ENCODE measurements at places on chromosomes 7 and 10.

DNA sequence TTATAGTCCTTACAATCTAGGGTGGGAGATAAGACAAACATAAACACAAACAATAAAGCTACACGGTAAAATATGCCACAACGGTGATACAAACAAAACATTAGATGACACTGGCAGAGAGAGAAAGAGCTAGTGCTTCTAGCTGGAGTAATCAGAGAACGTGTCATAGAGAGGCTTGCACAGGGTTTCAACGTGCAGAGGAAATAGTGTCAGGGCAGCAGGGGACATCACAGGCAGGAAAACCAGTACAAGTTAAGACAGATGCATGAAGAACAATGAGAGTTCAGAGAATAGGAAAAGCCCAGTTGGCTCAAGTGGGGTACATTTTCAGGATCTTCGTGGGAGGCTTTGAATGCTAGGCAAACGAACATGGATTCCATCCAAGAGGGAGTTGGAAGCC, 91.4 kb downstream of the ZNF438 start:
- no peak for DNase-seq

DNA sequence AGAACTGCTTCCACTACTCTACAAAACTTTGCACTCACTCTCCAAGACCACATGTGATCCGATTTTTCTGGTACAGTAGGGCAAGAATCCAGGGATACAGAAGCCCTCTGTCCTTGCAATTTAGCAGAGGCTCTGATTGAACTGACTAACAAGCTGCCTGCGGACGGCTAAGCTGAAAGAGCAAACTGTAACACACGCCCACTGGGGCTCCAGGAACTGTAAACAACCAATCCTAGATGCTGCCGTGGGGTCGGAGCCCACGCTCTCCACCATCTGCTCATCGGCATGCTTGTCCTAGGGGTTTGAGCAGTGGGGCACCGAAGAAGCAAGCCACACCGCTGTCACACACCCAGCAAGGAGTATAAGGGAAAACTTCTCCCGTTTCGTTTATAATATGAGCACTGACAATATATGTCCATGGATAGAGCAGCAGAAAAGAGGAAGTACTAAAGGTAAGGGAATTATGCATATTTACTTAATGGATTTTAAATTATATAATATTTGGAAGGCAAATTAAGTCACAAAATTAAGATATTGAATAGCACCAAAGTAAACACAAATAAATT, 634.4 kb upstream of the POT1 start:
- DNase-seq: no peak

GRCh38 chr10:58014436-58014835, 253.3 kb downstream of the IPMK start:
- no peak for DNase-seq

- DNase-seq: no peak
Measured at GRCh38 chr10:70492786-70493659, 14.5 kb downstream of the PALD1 start.

DNA sequence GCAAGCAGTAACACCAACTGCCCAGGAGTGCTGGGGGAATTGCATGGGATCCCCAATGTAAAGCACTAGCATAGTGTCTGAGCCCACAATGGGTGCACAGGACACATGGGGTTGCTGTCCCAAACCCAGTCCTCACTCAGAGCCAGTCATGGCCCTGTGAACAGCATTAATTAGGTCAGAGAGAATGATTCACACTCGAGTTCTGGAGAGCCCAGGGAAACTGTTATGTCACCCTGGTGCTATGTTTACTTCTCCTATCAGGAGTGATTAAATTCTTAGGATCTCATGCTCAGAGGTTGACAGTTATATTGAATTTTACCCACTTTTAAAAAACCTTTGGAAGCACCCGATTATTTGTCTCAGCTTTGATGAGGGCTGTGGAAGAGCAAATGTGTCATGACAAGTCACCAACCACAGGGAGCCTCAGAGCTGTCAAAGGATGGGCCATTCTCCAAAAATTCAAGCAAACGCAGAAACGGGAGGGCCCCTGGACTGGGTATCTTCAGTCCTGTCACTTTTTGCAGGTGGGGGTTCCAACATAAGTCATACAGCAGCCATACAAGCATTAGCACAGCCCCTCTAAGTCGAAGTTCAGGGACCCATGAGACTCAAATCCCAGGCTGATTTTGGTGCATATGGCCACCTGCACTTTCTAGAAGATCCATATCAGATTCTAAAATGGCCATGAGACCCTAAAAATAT, 1.3 kb upstream of the RASSF4 start:
- no peak for DNase-seq

DNA sequence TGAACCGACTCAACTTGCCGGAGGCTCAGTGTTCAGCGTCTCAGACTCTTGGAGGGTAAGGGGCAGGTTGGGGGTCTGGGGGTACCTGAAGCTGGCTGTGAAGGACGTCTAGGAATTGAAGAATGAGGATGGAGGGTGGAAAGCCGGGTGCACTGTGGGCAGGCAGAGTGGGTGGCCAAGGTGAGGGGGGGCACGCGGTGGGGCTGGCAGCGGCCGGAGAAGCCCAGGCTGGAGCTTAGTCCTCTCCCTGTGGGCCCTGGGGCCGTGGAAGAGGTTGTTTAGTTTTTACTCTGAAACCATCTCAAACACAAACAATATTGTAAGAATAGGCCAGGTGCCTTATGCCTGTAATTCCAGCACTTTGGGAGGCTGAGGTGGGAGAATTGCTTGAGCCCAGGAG, 83.4 kb downstream of the UNCX start:
- DNase-seq: no peak

DNA sequence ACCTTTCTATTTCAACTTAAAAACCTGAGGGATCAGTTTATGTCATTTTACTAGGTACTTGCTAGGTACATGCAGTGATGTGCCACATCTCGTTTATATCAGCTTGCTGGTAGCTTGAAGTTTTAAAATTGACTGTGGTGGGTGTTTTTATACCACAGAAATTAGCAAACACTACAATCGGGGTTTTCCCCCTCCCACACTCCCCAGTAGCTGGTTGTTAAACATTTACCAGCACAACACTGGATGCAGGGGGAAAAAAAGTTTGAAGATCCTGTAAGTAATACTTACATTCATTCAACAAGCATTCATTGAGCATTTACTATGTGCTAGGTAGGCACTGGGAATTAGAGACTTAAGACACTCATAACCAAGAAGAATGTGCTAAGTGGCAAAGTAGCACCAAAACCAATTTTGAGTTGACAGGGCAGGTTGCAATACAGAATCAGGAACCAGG, 32.6 kb downstream of the USP6NL start:
- DNase-seq: no peak

GRCh38 chr10:78690354-78691111, 378.2 kb upstream of the ZMIZ1 start:
- no peak for DNase-seq

- DNase-seq: no peak
Measured at GRCh38 chr7:49513911-49514310, 259.5 kb upstream of the VWC2 start.

- DNase-seq: no peak
Measured at GRCh38 chr10:55200020-55200419, 399.0 kb upstream of the PCDH15 start.

GRCh38 chr7:48154792-48155413, 16.4 kb upstream of the ABCA13 start:
- DNase-seq: no peak

- peak; percentile 69 for DNase-seq
Measured at GRCh38 chr10:90947030-90947960, 26.4 kb upstream of the ANKRD1 start.

- DNase-seq: no peak
Measured at GRCh38 chr7:120720317-120720716, 137.6 kb downstream of the TSPAN12 start.

DNA sequence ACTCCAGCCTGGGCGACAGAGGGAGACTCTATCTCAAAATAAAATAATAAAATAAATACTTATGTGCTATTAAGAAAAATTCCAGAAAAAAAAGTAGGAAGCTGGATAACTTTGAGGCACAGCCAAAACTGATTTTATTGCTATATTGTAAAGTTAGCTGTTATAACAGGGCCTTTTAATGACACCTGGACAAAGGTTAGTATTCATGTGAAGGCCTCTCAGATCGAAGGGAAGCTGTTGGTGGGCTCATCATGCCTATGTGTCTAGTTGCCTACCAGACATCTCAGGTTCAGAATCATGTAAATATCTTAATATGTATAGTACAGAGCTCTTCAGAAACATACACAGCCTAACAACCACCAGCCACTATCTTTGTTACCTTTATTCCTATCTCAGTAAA, 143.0 kb downstream of the LCOR start:
- DNase-seq: no peak

DNA sequence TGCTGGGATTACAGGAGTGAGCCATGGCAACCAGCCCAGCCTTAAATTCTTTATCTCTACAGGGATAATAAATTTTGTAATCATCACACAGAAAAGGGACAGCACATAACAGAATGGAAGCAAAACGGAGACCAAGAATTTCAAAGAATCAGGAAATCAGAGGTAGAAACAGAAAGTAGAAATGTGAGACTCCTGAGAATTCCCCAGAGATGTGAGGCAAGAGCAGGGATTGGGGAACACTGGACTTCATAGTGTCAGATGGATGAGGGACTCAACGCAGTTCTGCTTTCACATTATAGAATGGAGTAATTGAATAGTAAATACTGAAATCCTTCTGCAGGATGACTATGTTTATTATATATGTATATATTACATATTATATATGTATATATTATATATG, 52.5 kb upstream of the MPP7 start:
- no peak for DNase-seq

DNA sequence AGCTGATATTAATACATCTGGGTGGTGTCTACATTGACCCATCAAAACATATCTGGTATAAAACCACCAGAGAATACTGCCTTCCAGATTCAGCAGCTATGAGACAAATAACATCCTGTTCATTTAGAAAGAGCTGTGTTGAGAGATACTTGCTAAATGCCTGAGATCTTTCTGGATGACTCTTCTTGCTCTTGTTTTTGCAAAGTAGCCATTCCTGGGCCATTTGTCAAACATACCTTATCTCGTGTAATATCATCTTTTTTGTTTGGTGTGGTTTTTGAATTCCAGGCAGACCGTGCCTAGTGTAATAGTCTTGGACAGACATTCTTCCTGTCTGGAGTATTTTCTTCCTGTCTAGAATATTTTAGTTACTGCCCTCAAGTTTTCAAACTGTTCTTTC, 74.7 kb upstream of the PRR15 start:
- no peak for DNase-seq

GRCh38 chr7:55104712-55105433, 86.1 kb downstream of the EGFR start:
- DNase-seq: no peak

DNA sequence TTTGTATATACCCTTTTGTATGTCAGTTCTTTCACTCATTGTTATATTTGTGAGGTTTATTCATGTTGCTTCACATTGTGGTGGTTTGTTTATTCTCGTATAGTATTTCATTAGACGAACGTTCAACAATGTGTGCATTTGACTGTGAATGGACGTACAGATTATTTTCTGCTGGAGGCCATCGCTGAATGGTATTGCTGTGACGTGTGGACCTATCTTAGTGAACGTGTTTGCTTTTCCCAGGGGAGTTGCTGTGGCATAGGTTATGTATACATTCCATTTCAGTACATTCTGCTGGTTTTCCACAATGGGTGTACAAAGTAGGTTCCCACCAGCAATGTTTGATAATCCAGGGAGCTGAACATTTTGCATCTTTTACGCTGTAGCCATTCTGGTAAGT, 31.1 kb upstream of the PLEKHS1 start:
- DNase-seq: no peak

DNA sequence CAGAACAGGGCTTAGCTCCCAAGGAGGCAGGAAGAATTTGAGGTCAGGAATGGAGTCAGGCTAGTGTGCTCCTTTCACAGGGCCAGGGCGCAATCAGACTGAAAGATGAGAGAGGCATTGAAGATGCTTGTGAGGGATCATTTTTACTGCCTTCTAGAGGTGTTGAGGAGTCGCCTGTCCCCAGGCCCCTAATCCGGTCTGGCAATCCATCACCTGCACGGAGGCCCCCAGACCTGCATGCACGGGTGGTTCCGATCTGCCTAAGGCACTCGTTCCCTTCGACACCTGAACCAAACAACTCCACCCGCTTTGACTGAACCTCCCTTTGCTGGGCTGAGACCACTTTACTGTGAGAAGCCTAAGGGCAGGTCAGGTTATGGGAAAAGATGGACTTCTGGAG, 8.0 kb downstream of the FOXI2 start:
- DNase-seq: no peak

GRCh38 chr10:51619365-51619764, 80.0 kb downstream of the CSTF2T start:
- no peak for DNase-seq

All from T-helper 1 cell (primary cell).